ENCODE measurements at places on chromosomes 1 and 21.

DNA sequence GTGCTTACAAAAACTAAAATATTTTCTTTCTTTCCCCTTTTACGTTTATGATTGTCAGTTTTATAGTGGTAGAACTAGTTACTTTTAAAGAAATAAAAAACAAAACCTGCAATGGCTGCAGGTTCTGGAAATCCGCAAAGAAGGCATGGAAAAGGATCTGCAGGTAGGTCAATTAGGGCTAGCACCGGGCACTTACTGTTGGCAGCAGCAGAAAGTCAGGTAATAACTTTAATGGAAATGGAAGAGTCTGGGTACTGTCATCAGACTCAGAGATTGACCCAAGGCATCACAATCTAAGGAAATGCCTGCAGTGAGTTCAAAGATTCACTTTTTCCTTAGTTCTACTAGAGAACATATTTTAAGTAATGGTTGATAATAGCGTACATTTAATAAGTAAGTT lies 1136.3 kb upstream of the B3GALT2 start:
- DNase-seq, result no peak

GRCh38 chr1:87968197-87968955 lies 639.7 kb downstream of the LMO4 start:
- DNase-seq, result no peak

DNA sequence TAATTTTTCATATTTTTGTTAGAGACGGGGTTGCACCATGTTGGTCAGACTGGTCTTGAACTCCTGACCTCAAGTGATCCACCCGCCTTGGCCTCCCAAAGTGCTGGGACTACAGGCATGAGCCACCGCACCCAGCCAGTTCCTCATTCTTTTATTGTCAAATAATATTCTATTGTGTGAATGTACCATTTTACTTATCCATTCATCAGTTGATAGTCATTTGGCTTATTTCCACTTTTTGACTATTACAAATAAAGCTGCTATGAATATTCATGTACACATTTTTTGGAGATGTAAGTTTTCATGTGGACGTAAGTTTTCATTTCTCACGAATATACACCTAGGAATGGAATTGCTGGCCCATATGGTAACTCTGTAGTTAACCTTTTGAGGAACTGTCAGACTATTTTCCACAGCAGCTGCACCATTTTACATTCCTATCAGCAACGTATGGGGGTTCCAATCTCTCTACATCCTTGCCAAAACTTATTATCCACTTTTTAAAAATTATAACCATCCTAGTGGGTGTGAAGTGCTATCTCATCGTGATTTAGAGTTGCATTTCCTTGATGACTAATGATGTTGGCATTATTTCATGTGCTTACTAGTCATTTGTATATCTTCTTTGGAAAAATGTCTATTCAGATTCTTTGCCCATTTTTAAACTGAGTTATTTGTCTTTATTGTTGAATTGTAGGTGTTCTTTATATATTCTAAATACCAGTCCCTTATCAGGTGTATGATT lies 12.7 kb downstream of the PACC1 start:
- no peak for DNase-seq

DNA sequence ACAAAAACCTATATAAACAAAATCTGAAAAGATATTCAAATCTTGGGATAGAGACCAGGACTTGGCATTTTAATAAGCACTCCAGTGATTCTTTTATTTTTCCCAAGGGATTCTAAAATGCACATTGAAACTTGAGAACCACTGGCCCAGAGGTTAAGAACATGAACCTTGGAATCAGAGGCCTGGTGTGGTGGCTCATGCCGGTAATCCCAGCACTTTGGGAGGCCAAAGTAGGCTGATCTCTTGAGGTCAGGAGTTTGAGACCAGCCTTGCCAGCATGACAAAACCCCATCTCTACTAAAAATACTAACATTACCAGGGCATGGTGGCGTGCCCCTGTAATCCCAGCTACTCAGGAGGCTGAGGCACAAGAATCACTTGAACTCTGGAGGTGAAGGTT lies 12.9 kb upstream of the CEP85 start:
- no peak for DNase-seq

DNA sequence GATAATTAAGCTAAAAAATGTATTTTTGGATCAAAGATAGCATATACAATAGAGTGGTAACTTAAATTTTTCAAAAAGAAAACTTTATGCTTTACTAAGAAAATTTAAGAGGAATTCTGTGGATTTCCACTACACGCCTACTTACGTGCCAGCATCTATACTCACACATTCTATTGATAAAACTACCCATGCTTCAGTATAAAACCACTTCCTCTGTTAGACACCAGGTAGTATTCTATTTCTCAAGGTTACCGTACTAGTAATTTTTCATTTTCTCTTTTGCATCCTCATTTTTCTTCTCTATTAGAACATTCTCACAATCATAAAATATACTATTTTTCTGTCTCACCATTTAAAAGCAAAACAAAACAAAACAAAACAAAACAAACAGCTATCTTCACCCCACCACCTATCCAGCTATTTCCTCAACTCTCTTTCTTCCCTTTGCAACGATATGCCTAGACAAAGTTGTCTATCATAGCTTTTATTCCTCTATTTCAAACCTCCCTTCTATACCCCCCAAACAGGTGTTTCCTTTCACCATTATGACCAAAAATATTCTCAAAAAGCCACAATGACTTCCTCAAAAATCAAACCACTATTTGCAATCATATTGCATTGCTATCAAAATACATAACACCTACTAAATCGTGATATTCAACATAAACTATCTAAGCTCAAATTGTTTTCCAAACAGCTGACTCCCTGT lies 1652.0 kb downstream of the MRPL39 start:
- no peak for DNase-seq

- DNase-seq, result no peak
Observed at GRCh38 chr1:171221665-171222591, 26.4 kb upstream of the FMO1 start.

DNA sequence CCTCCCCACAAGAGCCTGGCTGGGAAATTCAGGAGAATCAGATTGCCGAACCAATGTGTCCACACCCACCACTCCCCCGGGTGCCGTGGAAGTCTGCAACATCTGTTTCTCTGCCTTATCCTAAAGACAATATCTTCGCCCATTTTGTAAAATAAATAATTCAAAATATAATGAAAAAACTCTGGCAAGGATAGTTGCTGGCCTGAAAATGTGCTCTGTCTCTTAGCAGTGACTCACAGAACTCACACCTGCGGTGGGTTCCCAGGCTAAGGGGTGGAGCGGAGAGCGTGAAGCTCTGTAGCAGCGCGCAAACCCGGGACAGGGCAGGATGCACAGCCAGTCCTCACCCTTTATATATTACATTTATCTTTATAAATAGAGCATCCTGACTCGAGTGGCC lies 99.9 kb downstream of the COLGALT2 start:
- DNase-seq, result no peak

- DNase-seq, result no peak
Observed at GRCh38 chr1:214551436-214552173, at the start of gene PTPN14. Gene PTPN14, minus strand, starts transcription at chr1:214551602. Its CDS starts 86,799 bp downstream, at chr1:214464803.

DNA sequence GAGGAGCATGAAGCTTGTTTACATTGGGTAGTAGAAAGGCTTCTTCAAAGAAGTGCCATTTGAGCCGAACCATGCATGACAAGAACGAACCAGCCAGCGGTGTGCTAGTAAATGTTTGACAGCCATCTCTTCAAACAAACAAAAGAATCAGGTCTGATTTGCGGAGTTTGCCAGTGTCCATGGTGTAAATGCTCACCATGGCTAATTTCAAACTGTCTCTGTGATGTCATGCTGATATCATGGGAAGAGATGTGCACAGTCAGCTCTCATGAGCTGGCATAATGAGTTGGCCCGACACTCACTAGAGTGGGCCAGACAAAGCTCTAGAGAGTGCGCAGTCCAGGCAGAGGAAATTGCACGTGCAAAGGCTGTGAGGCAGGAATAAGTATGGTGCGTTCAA lies 101.1 kb downstream of the KAZN start:
- no peak for DNase-seq

- no peak for DNase-seq
Observed at GRCh38 chr1:214688891-214689290, 85.9 kb downstream of the CENPF start.

DNA sequence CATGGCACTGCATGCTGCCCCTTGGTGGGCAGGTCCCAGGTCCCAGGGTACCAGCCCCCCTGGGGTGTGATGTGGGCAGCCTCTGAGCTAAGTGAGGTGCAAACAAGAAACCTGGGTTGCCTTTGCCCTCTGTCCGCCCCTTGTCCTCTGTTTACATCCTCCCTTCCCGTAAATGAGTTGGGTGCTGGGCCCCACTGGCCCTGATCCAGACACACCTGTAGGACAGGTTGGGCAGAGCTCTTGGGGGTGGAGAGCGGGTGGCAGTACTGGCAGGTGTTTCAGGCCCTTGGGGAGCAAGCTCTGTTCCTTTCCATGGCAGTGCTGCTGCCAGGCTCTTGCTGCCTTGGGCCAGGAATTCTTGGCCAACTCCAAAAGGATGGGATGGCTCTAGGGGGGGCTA lies 35.8 kb downstream of the ELF3 start:
- no peak for DNase-seq

DNA sequence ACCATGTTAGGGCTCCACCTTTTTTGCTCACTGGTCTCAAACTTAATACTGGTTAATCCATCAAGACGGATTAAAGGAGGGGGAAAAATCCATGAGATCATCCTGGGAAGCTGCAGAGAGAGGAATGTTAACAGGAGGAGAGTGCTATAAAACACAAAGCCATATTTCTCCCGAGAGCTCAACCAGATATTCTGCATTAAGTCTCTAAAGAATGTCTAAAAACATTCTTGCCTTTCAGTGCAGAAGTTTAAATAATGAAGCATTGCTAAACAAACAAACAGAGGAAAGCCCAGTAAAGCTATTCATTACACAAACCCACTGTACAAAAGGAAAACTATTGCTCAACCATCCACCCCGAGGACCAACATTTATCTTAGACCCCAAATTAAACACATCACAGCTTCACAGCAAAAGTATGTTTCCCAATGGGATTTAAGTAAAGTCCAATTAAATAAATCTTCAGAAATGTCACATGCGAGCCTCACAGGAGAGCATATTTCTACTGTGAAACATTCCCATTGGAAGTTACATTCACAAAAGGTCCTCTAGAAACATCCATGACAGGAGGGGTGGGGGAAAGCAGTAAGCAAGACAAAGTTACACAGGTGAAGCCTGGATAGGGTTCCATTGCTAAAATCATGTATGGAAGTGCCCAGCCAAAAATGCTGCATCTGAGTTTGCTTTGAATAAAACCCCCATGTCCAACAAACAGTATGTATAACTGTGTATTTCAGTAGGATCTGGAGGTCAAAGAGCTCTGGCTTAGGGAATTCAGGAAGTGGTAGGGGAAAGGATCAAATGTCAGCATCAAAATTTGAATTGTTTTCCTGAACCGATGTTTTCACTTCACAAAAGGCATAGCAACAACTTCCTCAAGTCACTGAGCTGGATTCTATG lies 23.3 kb downstream of the DUSP10 start:
- no peak for DNase-seq

- DNase-seq, result no peak
Observed at GRCh38 chr1:10852018-10852417, 55.6 kb upstream of the CASZ1 start.

DNA sequence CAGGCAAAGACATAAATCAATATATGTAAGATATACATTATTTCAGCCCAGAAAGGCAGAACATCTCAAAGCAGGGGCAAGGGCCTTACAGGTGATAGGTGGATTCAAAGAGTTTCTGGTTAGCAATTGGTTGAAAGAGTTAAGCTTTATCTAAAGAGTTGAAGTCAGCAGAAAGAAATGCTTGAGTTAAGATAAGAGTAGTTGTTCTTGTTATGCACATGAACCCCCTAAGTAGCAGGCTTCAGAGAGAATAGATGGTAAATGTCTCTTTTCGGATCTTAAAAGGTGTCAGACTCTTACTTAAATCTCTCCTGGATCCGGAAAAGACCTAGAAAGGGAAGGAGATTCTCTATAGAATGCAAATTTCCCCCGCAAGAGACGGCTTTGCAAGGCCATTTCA lies 8.3 kb upstream of the ZBTB40 start:
- DNase-seq, result no peak

DNA sequence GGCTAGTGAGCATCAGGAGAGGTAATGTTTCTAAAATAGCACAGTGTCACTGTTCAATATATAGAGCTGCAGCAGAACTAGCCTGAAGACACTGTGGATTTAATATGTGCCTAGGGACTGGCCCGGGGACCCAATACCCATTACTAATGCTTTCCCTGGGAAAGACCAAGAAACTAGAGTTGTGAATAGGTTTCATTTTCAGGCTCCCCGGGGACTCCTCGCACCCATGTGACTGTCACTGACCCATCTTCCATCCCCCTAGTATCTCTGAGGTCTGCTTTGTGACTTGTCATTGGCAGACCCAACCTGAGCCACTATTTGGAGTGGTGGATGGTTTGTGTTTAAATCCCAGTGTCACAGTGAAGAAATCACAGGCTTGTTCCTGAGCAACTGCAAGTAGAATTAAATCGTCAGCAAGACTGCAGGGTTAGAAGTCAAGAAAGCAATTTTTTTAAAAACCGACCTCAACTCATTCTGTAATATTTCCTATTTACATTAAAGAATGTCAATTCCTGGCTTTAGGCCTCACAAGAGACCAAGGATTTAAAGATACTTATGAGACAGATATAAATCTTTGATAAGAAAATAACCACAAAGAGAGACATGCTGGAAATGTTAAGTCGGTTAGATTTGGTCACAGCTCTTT lies 130.0 kb upstream of the TNR start:
- DNase-seq, result no peak

DNA sequence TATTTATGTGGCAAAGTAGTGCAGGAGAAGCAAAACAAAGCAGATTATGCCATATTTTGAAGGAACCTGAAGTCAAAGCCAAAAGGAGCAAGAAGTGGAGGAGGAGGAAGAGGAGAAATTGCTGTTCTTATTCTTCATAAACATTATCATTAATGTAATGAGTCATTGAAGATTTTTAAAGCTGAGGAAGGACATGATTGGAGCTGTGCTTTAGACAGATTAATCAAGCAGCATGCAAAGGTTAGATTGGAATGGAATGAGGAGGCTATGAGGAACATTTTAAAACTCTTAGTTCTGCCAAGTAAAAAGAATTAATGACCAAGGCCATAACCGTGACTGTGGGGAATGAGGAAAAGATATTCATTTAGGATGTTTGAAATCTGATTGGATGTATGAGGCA lies 33.0 kb upstream of the HSD17B7 start:
- no peak for DNase-seq

GRCh38 chr1:41726899-41727748 lies 191.6 kb downstream of the HIVEP3 start:
- DNase-seq, result peak; percentile 49

DNA sequence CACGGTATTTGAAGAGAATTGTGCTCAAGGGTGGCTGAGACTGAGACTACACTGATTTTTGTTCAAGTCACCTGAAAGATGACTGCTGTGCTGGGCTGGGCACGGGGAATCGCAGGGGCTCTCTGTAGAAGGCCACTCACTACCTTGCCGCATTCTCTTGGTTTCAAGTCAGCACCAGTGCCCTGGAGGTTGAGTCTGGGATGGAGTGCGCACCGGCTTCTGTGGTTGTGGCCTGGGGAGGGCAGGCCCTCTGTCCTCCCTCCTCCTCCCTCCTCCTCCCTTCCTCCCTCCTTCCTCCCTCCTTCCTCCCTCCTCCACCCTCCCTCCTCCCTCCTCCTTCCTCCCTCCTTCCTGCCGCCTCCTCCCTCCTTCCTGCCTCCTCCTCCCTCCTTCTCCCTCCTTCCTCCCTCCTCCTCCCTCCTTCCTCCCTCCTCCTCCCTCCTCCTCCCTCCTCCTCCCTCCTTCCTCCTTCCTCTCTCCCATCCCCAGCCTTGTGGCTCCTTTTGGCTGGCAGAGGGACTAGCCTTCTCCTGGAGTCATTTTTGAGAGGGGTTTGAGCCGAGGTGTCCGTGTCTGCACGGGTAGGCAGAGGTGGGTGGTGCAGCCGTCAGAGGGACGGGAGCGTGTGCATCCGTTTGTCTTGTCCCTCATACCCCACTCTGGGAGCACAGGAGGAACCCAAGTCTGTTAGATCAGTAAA lies 9.5 kb downstream of the RER1 start:
- no peak for DNase-seq
